Ascending aorta (tissue), 2 donors: ENCODE measurements at places on chromosomes 2 and 18.

GRCh38 chr2:190408538-190409271 is 550 bp downstream of the MFSD6 start:
- peak; percentile 80 for DNase-seq

DNA sequence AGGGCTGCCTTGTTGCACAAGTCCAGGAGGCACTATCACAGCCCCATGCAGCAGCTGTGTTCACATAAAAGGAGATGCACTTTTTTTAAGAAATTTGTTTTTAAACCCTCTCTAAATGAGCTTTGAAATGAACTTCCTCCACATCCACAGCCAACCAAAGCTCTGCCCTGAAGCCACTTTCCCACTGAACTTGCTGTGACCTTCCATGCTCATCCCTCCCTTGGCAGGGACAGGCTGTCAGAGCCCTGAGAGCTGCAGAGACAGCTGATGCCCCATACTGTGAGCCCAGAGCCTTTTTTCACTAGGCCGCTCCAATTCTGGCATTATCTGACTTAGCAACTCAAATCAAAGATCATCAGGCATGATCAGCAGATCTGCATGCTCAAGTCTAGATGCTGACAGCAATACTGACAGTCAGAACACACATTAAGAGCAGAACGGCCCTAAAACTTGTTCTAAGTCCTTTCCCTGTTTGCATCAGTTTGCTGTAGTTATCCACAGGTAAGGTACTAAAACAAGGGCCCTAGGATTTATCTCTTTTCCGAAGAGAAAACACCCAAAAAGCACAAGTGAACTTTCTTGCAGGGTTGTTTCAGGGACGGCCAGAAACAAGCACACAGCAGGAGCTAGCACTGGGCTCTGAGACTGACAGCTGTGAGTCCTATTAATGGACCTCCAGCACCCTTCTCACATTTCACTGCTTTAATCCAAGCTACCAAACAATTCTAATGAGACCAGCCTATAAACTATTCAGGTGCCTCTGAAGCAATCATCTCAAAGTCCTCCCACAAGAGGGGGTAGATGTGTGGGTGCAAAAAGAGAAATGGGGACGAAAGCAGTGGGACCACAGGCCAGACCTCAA is 34.9 kb downstream of the RNU4ATAC start:
- DNase-seq: no peak

- DNase-seq: no peak
These were observed 231.1 kb downstream of the GBX2 start for GRCh38 chr2:235937087-235937486.

- DNase-seq: no peak
These were observed 56.1 kb downstream of the FARP2 start for GRCh38 chr2:241412144-241412543.

DNA sequence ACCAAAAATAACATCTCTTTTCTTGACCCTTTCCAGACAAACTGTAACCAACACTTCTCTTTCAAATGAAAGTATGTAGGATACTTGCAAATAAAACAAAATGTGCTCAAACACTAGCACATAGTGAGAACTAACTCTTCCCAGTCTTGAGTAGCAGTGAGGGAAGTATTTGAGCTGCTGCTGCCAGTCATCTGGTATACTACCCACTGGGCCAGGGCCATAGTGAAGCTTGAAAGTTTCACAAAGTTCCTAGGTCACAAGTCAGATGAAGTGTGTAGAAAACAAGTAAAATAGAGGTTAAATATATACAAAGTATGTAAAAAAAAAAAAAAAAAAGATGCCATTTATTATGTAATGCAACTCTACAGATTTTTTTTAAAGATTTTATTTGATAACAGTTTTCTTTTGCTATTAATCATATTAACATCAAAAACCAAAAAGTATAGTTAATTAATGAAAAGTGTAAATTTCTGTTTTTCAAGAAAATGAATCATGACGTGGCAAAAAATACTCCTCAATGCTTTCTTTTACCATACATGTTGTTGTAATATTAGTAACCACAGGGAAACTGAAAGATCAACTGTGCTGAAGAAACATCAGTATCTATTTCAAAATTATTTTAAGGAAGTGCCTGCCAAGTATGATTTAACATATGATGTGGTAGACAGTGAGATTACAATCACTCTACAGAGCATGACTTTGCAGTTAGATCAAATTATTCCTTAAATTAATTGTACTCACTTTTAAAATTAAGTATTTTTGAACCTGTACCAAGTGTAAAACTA is 21.6 kb upstream of the TRIB2 start:
- DNase-seq: no peak

- no peak for DNase-seq
These were observed 1.5 kb downstream of the UCN start for GRCh38 chr2:27306573-27307286.

DNA sequence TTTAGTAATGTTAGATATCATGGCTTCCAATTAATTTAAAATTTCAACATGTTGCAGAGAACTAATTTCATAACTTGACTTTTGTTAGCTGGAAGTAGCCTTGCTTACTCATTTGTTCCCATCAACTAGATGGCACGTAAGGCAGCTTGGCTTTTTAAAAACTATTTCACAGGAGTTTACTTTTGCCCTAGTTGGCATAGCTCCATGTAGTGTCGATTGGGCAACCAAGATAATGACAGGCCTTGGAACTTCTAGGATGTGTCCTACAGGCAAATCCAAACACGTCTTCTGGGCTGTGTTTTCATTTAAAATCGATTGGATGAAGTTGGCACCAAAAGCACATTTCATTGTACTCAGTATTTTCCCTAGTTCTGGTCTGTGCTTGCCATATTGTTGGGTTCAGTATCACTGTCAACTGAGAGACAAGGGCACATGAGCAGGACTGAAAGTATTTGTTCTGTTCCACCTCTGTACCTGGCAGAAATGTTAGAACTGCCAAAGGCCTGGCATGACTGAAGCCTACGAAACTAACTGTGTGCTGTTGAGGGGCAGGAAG is 29.4 kb downstream of the HADHB start:
- peak; percentile 93 for DNase-seq

- no peak for DNase-seq
These were observed 91.9 kb upstream of the KCNE4 start for GRCh38 chr2:222960126-222960525.

DNA sequence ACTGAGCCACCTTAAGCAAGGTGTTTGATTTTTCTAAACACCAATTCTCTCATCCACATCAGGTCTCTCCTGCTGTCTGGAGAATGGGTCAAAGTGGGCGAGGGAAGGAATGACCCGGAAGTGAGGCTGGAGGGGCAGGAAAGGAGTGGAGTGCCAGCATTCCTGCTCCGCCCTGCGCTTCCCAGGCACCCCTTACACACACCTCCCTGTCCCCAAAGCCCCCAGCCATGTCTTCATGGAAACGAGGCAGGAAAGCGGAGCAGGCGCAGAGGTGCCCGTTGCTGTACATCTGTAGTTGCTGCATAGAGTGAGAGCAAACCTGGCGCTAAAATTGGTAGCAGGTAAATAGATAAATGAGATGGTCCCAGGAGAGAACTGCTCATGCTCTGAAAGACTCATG is 27.2 kb upstream of the NT5DC4 start:
- DNase-seq: no peak
